ENCODE measurements at places on chromosomes 4 and X.
A peak's percentile ranks its signal among the peaks of the same experiment; 100 is the strongest.

DNA sequence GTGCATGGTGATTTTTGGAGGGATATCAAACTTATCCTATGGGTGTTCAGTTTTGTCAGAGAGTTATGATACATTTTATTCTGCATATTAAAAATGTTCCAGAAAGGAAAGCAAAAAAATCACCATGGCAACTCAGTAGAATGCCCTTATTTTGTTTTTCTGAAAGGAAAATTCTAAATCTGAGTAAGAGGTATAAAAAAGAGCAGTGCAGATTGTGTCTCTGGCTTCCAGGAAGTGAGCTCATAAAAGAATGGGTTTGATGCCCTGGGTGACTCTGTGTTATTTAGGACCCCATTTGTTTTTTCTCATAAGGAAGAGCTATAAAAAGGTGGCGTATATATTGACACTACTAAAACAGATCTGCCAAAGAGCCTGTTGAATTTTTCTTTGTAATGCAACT lies 128.8 kb downstream of the UCHL1 start:
- H3K36me3 ChIP-seq = no peaks in the 10 kb centered on the region
- no peak for DNase-seq
- no peak overlapping the region for H3K27ac ChIP-seq
- no peaks in the 10 kb centered on the region for H3K4me1 ChIP-seq

- no peak overlapping the region for H3K4me3 ChIP-seq
- H3K27ac ChIP-seq = no peak overlapping the region
- H3K27me3 ChIP-seq = no peaks in the 10 kb centered on the region
- DNase-seq = no peak
Measured at GRCh38 chrX:258291-259040, 22.7 kb upstream of the PLCXD1 start.

- no peaks in the 10 kb centered on the region for H3K27me3 ChIP-seq
- no peak overlapping the region for H3K27ac ChIP-seq
- DNase-seq = no peak
- no peaks in the 10 kb centered on the region for H3K4me1 ChIP-seq
- H3K36me3 ChIP-seq = no peaks in the 10 kb centered on the region
Measured at GRCh38 chr4:129336457-129337227, 240.7 kb downstream of the C4orf33 start.

DNA sequence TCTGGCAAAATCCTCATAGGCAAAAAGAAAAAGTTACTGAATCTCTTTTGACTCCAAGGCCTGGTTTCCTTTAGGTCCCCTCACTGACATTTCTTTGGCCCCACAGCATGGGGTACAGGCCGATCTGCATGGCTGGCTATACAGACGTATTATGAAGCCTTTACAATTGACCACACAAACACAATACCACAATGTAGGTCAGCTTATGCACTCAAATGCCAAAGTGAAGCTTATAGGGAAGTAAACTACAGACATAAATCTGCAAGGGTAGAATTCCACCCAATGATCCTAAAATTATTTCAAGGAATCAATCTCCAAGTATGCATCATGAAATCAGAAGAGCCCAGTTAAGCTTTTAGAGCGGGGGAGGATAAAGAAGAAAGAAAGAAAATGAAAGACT lies 20.7 kb downstream of the STX18 start:
- peaks cover 10% of the 10 kb centered on the region for H3K36me3 ChIP-seq
- no peak overlapping the region for H3K4me3 ChIP-seq

- H3K27me3 ChIP-seq = peaks cover 9% of the 10 kb centered on the region
- no peaks in the 10 kb centered on the region for H3K36me3 ChIP-seq
- no peak for DNase-seq
Measured at GRCh38 chr4:121273191-121273590, 107.6 kb downstream of the QRFPR start.

GRCh38 chrX:121036137-121036536 lies 11.3 kb upstream of the GLUD2 start:
- no peak for DNase-seq
- no peaks in the 10 kb centered on the region for H3K36me3 ChIP-seq
- no peaks in the 10 kb centered on the region for H3K4me1 ChIP-seq
- no peak overlapping the region for H3K27ac ChIP-seq
- H3K27me3 ChIP-seq = no peaks in the 10 kb centered on the region

- peaks cover 15% of the 10 kb centered on the region for H3K27me3 ChIP-seq
- DNase-seq = no peak
- H3K27ac ChIP-seq = no peak overlapping the region
- no peak overlapping the region for H3K4me3 ChIP-seq
- peaks cover 29% of the 10 kb centered on the region for H3K4me1 ChIP-seq
- H3K36me3 ChIP-seq = peaks cover 41% of the 10 kb centered on the region
Measured at GRCh38 chr4:80189956-80190677, 7.2 kb upstream of the PRDM8 start.

DNA sequence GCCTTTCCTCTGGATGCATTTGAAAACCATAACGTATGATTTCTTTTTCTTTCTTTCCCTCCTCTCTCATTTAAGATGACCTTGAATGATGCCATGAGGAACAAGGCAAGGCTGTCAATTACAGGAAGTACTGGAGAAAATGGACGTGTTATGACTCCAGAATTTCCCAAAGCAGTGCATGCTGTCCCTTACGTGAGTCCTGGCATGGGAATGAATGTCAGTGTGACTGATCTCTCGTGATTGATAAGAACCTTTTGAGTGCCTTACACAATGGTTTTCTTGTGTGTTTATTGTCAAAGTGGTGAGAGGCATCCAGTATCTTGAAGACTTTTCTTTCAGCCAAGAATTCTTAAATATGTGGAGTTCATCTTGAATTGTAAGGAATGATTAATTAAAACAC lies 142.8 kb downstream of the GRIA2 start:
- no peak overlapping the region for H3K4me3 ChIP-seq
- H3K4me1 ChIP-seq = no peaks in the 10 kb centered on the region
- H3K27me3 ChIP-seq = no peaks in the 10 kb centered on the region
- DNase-seq = no peak
- no peaks in the 10 kb centered on the region for H3K36me3 ChIP-seq
- no peak overlapping the region for H3K27ac ChIP-seq

GRCh38 chr4:174983128-174983750 lies 65.1 kb downstream of the ADAM29 start:
- H3K27ac ChIP-seq = no peak overlapping the region
- H3K4me3 ChIP-seq = no peak overlapping the region
- no peak for DNase-seq
- no peaks in the 10 kb centered on the region for H3K27me3 ChIP-seq
- H3K36me3 ChIP-seq = no peaks in the 10 kb centered on the region

DNA sequence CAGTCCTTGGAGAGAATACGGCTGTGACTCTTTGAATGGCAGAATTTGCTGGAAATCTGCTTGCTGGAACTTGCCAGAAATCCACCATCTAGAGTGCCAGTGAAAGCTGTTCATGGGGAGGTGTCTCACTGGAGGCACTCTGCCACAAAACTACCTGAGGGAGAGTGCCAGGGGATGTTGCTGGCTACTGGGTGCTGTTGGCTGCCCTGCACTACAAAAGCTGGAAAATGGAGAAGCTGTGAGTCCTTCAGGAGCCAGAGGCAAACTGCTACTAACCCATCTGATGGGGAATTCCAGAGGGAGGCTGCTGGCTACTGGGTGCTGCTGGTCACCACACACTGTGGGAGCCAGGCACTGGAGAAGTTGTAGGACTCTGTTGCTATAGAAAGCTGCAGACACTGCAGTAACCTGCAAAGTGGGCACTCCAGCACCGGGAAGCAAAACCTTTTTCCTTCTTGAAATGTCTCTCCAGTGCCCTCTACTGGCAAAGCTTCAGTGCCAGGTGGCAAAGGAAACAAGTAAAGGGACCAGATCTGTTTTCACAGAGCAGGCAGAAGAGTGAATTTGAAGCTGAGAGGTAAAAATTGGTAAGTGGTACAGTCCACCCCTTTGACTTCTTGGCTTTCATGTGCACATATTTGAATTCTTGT lies 47.8 kb upstream of the HSD17B10 start:
- no peak overlapping the region for H3K27ac ChIP-seq
- H3K27me3 ChIP-seq = peaks cover 9% of the 10 kb centered on the region
- DNase-seq = peak; percentile 20
- no peaks in the 10 kb centered on the region for H3K4me1 ChIP-seq
- no peaks in the 10 kb centered on the region for H3K36me3 ChIP-seq

- H3K36me3 ChIP-seq = no peaks in the 10 kb centered on the region
- H3K4me3 ChIP-seq = no peak overlapping the region
- no peaks in the 10 kb centered on the region for H3K4me1 ChIP-seq
Measured at GRCh38 chr4:70505151-70505748, 13.1 kb upstream of the AMTN start.

DNA sequence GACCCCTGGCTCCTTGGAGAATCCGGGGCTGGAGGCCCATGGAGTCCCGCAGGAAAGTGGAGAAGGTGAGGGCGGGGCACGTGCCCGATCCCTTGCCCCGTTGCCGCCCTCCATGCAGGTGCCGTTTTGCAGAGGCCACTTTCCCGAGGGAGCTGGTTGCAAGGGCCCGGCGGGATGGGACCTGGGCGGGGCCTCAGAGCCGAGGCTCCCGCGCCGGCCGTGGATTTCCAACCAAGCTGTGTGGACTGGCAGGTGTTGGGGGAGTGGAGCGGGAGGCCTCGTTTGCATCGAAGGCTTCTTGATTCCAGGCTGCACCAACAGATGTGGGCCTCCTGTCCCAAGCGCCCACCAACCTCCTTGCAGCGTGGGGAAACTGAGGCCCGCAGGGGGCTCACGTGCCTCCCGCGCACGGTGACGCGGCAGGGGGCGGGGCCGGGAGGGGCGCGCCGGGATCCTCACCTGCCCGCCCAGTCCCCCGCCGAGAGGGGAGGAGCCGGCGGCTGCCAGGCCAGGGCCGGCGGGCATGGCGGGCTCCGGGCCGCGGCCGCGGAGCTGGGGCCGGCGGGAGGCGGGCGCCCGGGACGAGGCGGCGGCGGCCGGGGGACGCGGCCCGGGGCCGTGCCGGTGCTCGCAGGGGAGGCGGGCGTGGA lies 24.9 kb downstream of the SH3BP2 start:
- H3K27ac ChIP-seq = no peak overlapping the region
- peaks cover 60% of the 10 kb centered on the region for H3K4me1 ChIP-seq
- peaks cover 38% of the 10 kb centered on the region for H3K36me3 ChIP-seq

- no peak overlapping the region for H3K27ac ChIP-seq
- DNase-seq = no peak
- H3K4me1 ChIP-seq = peaks cover 42% of the 10 kb centered on the region
- H3K36me3 ChIP-seq = peaks cover 2% of the 10 kb centered on the region
- peaks cover 5% of the 10 kb centered on the region for H3K27me3 ChIP-seq
Measured at GRCh38 chr4:48337731-48338130, 3.6 kb upstream of the SLAIN2 start.

DNA sequence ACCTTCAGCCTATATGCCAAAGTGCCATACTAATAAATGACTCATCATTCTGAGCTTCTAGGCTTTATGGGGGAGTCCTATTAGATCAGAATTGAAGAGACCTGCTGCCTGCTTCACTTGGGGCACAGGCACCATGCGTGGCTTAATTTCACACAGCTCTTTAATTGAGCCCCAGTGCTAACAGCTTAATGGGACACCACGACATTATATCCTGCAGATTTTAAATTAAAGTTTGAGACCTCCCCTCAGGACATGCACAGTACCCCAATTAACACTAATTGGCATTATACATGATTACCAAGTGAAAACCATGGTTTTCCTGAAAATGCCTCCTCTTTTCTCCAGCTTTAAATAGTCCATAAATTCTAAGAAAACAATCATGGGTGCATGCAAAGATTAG lies 6.8 kb downstream of the C1QTNF7 start:
- H3K27ac ChIP-seq = no peak overlapping the region
- no peaks in the 10 kb centered on the region for H3K4me1 ChIP-seq
- no peaks in the 10 kb centered on the region for H3K27me3 ChIP-seq
- DNase-seq = no peak

DNA sequence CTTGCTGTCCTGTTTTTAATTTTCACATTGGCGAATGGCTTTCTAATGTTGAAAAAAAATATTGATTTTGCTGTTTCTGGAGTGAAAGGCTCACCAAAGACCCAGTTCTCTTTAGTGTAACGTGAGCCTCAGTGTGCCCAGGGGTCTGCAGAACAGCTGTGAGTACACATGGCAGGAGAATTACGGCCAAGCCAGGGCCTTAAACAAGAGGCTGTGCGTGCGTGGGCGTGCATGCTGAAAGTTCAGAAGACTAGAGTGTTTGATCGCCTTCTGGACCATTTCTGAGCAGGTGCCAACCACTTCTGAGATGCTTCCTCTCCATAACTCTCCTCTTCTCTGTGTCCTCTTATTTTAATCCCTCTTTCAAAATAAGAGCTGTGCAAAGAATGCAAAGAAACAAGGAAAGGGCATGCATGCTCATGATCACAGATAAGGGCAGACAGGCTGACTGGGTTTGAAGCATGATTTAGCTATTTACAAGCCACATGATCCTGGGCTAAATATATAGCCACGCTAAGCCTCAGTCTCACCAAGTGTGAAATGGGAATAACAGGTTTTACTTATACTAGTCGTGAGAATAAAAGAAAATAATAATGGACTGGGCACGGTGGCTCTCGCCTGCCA lies 9.9 kb downstream of the PHEX start:
- H3K4me1 ChIP-seq = peaks cover 22% of the 10 kb centered on the region
- no peaks in the 10 kb centered on the region for H3K27me3 ChIP-seq
- no peak overlapping the region for H3K27ac ChIP-seq
- no peak overlapping the region for H3K4me3 ChIP-seq
- DNase-seq = no peak
- peaks cover 11% of the 10 kb centered on the region for H3K36me3 ChIP-seq

- no peaks in the 10 kb centered on the region for H3K4me1 ChIP-seq
- H3K36me3 ChIP-seq = no peaks in the 10 kb centered on the region
- no peak for DNase-seq
- H3K4me3 ChIP-seq = no peak overlapping the region
- no peaks in the 10 kb centered on the region for H3K27me3 ChIP-seq
Measured at GRCh38 chrX:145002771-145003170, 244.5 kb upstream of the SPANXN1 start.

GRCh38 chr4:78213218-78213617 lies 156.1 kb downstream of the FRAS1 start:
- no peaks in the 10 kb centered on the region for H3K36me3 ChIP-seq
- peaks cover 2% of the 10 kb centered on the region for H3K27me3 ChIP-seq
- H3K4me1 ChIP-seq = no peaks in the 10 kb centered on the region
- no peak for DNase-seq

- DNase-seq = no peak
- H3K27ac ChIP-seq = no peak overlapping the region
- no peaks in the 10 kb centered on the region for H3K27me3 ChIP-seq
Measured at GRCh38 chr4:39655211-39655610, 16.5 kb upstream of the SMIM14 start.

DNA sequence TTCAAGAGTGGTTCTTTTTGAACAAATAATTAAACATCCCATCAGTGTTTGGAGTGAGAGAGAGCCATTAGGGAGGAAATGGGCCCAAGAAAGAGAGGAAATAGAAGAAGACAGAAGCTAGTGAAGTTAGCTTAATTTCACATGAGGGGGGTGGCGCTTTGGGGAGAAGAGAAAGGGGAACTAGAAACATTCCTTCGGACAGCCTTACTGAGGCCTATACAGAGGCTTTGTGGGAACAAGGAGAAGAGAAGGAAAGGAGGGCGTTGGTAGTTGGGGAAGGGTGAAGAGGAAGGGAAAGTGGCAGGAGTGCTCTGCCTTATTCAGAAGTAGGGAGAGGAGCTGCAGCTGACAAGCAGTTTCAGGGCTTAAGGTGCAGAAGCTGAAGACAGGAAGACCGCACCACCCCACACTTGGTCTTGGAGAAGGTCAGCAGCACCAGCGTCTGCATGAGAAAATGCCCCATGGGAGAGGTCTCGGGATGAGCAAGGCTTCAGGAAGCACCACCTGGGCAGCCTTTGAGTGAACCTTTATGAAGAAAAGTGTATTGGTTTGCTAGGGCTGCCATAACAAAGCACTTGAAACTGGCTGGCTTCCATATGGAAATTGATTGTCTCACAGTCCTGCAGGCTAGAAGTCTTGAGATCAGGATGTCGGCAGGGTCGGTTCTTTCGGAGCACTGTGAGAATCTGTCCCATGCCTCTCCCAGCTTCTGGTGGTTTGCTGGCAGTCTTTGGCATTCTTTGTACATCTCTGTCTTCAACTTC lies 85.1 kb downstream of the KIT start:
- H3K36me3 ChIP-seq = no peaks in the 10 kb centered on the region
- no peak overlapping the region for H3K27ac ChIP-seq
- no peaks in the 10 kb centered on the region for H3K27me3 ChIP-seq
- H3K4me1 ChIP-seq = peaks cover 11% of the 10 kb centered on the region
- H3K4me3 ChIP-seq = no peak overlapping the region
